Activated naive CD4-positive, alpha-beta T cell (primary cell): ENCODE measurements at places on chromosomes 6 and 20.

DNA sequence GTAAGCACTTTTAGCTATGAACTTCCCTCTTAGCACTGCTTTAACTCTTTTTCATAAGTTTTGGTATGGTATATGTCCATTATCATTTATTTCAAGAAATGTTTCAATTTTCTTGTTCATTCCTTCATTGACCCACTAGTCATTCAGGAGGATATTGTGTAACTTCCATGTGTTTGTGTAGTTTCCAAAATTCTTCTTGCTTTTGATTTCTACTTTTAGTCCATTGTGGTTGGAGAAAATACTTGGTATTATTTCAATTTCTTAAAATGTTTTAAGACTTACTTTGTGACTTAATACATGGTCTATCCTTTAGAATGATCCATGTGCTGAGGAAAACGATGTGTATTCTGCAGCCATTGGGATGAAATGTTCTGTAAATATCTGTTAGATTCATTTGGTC is 176.5 kb downstream of the CENPW start:
- no peak for DNase-seq

DNA sequence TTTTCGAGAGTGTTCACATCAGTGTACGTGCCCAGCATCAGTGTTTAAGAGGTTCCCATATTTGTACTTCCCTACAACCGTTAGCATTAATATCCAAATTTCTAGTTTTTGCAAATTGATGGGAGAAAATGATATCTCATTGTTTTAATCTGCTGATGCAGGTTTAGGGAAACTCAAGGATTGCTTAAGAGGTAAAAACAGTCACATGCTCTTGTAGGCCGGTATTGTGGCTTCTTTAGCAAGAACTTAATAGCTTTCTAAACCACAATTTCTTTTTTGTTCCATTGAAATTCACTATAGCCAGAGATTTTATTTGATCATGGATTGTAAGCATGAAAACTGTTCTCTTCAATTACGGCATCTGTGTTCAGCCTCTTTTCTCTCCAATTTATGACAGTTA is 29.5 kb downstream of the BEND6 start:
- no peak for DNase-seq

DNA sequence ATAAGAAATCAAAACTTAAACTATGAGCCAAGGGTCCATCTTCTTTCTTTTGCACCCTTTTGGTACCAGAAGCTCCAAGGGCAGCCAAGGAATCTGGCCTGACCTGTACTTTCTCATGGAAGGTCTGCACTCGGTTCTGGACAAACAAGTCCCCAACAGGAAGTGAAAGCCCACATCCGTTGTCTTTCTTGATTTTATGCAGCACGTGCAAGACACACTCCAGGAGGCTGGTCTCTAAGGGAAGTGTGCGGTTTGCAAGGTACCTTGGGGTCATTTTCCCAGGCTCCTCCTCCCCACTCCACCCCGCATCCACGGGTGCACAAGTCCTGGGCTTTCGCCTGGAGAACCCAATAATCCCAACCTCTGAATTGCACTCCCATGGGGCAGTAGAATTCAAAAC is 101.9 kb downstream of the NFATC2 start:
- DNase-seq = no peak

GRCh38 chr20:4544765-4545164 is 176.9 kb upstream of the PRND start:
- DNase-seq = no peak

DNA sequence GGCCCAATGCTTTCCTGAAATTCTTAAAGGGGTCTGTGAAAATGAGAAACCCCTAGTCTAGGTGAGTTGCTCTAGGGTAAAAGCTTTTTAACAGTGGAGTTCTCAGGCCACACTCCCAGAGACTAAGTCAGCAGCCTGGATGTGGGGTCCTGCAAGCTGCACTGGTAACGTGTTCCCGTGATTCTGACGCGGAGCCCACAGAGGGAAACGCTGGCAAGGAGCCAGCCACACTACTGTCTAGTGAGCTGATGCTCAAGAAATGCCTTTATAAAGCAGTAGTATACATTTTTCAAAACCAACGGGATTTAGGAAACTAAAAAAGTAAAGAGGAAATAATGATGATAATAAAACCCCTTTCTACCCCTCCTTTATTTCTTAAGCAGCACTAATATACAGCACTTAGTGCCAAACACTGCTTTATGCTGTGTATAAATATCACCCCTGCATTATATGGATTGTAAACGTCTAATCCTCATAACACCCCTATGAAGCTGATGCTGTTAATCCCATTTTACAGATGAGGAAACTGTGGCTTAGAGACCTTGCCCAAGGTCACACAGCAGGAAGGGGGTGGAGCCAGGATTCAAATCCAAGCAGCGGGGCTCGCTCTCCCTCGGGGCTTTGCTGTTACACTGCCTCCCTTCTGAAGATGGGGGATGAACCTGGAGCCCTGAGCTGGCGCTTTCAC is 25.0 kb downstream of the KCNK15 start:
- no peak for DNase-seq

GRCh38 chr6:157732416-157733161 is 90.5 kb upstream of the SNX9 start:
- no peak for DNase-seq

DNA sequence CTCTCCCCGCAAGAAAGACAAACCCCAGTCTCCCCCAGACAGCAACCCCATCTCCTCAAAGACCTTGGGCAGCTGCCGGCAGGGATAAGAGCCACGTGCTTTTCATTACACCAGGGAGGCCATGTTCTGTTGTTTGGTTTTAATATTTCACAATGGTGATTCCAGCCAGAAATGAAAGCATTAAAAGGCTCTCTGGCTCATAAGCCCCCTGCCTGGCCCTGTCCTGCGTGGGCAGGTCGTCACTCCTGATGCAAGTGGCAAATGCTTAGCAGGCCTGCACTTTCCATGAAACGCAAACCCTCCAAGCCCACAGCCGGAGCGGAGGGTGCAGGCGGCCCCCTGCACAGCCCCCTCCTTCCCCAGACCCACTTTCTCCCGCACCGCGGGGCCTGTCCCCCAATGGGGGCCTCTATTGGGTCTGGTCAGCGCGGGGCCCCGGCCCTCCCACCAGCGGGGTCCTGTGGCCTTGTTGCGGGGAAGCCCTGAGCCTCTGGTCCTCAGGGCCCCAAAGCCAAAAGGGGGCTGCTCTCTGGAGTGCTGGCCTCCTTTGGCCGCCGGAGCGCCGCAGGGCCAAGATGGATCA is 77.2 kb downstream of the TMEM242 start:
- no peak for DNase-seq

GRCh38 chr6:16762268-16762549 is 949 bp upstream of the ATXN1 start:
- no peak for DNase-seq

DNA sequence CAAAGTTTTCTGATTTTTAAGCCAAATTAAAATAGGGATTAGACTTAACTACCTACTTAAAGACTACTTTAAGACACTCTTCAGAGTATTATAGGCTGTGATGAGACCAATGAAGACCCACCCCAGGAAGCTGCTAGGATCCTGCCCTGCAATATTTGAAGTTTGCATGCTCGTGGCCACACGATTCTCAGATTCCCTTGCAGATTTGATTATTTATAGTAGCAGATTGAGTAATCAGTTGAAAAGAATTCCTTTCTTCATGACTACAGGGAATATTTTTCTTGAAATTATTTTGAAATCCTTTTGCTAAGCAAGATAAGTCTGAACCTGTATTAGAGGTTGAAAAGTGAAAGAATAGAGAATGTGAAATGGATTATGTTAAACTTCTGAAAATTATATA is 122.3 kb downstream of the B3GAT2 start:
- no peak for DNase-seq

DNA sequence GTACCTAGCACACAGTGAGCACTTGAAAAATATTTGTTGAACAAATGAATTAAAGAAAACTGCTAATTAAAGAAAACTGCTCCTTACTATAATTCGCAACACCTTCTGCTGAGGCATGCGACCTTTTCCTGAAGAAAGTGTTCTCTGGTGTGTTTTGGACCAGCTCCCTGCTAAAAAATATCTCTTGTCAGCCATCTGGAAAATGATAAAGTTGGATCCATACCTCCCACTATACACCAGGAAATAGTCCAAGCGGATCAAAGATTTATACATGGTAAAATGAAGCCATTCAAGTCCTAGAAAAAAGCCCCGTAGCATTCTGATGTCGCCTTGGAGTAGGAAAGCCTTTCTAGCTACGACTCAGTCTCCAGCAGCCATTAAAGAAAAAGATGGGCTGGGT is 43.3 kb downstream of the OVOL2 start:
- DNase-seq = no peak

DNA sequence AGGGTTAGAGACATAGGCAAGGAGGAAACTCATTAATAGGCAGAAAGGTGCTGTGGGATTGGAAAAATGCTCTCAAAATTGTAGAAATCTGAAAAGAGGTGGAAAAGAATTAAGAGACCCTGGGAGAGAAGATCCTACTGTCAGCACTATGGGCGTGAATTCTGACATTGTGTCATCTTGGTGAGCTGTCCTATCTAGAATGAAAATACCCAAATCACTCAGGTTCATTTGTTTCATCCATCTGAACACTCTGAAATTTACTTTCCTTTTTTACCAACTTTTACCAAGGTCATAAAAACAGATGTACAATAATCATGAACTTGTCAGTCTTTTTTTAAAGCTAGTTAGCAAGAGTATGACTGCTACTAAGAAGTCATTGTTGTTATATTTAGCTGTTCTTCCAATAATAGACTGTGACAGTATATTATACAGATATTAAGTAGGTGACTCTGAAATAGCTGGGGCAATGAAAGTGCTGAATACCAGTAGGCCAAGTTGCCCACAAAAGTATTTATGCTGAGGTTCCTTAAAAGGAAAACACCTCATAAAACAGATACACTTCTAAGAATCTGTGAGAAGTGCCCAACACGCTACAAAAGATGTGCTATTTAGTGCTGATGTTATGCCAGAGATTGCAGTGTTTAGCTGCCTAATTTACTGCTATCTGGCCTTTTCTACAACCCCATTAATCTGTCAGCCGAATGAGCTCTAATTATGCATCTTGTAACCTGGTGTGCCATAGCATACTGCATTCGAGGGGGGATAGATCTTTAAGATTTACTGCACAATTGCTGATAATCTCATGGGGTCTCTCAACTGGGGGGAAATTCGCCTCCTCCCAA is 217.5 kb upstream of the SUPT3H start:
- DNase-seq = no peak

DNA sequence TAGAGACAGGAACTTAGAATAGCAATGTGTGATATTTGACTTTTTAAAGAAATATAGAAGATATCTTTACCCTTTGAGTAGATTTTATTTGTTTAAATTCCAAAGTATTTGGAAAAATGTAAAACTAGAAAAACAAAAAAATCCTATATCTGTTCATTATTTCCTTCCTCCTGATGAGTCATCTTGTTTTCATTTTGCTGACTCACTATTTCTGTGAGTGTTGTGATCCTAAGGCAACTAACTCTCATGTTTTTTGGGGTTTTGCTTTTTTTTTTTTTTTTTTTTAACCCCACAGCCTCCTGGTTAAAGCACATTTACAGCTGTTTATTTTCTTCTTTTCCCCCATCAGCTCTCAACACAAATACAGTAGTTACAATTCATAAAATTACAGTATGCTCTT is 37.8 kb upstream of the THEMIS start:
- DNase-seq = no peak

DNA sequence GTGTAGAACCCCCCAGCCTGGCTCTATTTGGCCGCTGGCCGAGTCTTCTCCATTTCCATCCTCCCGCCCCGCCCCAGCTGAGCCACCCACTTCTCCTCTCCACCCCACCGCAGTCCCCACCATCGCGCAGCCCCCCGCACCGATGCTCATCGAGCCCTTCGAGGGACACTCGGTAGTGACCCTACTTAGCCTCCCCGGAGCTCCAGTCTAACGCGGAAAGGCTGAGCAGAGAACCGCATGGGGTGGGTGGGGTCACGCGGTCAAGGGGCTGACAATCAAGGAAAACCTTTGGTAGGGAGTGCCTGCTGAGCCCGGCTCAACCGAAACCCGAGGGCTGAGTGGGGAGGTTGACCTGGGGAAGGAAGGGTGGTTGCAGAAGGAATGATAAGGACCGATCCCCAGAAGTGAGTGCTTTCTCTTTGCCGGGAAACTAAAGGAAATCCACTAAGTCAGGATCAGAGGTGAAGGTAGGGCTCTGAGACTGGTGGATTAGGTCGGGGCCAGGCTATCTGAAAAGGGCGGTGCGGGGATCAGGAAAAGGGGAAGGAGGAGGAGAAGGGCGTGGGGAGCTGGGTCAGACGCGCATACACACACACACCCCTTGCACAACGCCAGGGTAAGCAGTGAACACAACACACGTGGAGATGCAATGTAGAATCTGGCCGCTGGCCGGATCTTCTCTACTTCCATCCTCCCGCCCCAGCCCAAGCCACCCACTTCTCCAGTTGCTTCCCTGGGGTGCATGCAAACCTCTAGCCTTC is 49.8 kb downstream of the CPXM1 start:
- DNase-seq = no peak

DNA sequence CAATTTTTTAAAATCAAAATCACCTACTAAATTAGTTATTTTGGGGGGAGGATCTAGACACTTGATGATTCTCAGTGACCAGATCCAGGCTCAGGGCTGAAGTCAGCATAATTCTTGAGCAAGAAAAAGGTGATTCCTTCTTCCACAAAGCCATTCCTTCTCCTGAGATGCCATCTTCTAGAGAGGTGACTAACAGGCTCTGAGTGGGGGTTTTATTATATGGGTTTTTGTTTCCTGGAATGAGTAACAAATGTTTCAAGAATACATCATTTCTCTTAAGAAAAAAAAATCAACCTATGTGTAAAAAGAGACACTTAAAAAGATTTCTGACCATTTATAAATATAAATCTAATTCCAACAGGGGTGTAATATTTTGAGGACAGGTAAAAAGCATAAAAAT is 154.3 kb downstream of the NFATC2 start:
- DNase-seq = no peak

DNA sequence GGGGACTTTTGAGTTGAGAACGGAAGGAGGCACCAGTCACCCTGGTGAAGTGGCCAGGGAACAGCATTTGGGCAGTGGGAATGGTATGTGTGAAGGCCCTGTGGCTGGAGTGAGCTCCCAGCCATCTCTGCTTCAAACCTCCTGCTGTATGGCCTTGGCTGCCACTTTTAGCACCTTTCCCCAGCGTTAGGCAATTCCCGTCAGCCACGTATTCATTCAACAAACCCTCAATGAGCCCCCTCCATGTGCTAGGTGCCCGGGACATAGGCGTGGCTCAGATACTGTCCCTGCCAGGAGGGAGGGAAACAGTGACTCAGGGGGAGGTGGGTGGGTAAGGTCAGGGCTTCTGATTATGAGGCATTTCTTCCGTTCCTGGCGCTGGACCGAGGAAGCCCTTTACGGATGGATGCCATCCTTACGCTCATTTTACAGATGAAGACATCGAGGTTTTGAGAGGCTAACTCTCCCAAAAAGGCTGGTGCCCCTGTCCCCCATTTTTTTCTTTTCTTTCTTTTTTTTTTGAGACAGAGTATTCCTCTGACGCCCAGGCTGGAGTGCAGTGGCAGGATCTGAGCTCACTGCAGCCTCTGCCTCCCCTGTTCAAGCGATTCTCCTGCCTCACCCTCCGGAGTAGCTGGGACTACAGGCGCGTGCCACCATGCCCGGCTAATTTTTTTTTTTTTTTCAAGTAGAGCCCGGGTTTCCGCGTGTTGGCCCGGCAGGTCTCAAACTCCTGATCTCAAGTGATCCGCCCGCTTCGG is 37.5 kb downstream of the SRC start:
- no peak for DNase-seq

- no peak for DNase-seq
Observed at GRCh38 chr6:89281779-89282246, 33.3 kb downstream of the GABRR2 start.

- DNase-seq = no peak
Observed at GRCh38 chr20:63538204-63539091, 1.3 kb upstream of the PTK6 start.
